ENCODE measurements at places on chromosomes 7 and 10.

- no peak for DNase-seq
Measured at GRCh38 chr7:23115991-23116390, 10.4 kb downstream of the KLHL7 start.

- DNase-seq: no peak
Measured at GRCh38 chr10:15760681-15761080, 41.0 kb upstream of the ITGA8 start.

GRCh38 chr7:151938550-151938949, 17.7 kb upstream of the GALNTL5 start:
- DNase-seq: no peak

DNA sequence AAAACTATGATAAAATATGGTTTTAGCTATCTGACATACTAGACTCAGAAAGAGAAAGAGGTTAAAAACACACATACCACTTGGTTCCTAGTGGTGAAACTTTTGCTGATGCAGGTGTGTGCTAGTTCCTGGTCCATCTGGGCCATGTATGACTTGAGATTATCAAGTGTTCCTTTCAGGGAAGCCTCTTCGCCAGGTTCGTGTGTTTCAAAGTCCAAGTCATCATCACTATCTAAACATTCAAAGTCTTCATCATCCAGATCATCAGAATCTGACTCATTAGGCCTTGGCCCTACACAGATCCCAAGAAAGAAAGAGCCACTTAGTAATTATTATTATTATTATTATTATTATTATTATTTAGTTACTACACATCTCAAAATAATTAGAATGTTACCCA, 26.4 kb downstream of the NUDT13 start:
- no peak for DNase-seq

DNA sequence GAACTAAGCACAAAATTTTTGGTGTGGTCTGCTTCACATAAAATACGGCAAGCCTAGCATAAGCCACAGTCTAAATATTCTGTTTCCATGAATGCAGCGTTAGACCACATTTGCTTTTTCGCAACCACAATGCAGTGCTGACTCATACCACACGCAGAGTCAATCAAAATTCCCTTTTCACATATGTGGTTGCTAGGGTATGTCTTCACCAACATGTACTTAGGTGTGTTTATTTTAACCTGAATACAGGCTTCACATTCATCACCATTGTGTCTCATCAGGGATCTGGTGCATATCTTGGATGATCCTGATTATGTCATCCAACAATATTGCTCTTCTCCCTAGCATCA, 90.8 kb downstream of the CHN2 start:
- DNase-seq: no peak

DNA sequence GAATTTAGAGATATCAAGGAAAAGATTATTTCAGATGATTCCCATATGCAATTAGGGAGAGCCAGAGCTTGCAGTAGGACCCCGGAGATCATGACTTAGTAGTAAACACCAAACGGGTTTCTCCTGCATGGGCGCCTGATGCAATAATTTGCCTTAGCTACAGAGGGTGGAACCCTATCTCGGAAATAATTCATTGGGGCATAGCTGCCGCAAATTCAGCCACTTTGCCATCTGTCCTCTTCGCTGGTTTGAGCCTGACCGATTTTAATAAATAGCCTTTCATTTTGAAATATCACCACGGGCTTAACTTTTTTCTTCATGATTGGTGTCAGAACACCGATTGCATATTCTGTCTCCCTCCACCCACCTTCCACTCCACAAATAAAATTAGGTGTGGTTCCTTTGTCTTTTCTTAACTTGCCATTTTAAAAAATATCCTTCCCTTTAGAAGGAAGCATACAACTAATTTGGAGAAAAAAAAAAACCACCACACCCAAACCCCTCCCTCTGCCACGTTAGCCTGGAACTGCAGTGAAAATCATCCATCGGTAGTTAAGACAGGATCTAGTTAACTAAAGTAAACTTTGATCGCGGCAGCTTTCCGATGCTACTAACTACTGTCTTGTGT, 1.4 kb downstream of the GARS1 start:
- no peak for DNase-seq

Measured in stimulated activated CD4-positive, alpha-beta T cell treated with anti-CD3 and anti-CD28 coated beads, TNF-alpha, amount 100 ng/mL, for 4 hours (primary cell).